ENCODE measurements at places on chromosomes 7 and 10.

DNA sequence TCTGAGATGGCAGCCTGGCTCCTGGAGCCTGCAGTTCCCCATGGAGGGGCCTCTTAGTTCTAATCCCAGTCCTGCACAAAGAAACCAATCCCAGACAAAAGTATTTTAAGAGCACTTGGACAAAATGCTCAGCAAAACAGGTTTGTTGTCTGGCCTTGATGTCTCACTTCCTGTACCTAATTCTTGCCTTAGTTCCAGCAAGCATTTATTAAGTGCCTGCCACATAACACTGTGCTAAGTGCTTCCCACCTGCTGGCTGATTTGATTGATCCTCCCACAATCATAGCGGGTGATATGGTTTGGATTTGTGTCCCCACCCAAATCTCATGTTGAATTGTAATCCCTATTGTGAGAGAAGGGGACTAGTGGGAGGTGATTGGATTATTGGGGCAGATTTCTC lies 65.7 kb upstream of the HABP2 start:
- DNase-seq = no peak

DNA sequence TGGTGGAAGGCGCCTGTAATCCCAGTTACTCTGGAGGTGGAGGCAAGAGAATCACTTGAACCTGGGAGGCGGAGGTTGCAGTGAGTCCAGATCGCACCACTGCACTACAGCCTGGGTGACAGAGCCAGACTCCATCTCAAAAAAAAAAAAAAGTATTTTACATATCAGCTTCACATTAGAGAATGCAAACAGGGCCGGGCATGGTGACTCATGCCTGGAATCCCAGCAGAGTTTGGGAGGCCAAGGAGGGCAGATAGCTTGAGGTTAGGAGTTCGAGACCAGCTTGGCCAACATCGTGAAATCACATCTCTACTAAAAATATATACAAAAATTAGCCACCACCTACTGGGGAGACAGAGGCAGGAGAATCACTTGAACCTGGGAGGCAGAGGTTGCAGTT lies 31.6 kb downstream of the USP54 start:
- DNase-seq = no peak

DNA sequence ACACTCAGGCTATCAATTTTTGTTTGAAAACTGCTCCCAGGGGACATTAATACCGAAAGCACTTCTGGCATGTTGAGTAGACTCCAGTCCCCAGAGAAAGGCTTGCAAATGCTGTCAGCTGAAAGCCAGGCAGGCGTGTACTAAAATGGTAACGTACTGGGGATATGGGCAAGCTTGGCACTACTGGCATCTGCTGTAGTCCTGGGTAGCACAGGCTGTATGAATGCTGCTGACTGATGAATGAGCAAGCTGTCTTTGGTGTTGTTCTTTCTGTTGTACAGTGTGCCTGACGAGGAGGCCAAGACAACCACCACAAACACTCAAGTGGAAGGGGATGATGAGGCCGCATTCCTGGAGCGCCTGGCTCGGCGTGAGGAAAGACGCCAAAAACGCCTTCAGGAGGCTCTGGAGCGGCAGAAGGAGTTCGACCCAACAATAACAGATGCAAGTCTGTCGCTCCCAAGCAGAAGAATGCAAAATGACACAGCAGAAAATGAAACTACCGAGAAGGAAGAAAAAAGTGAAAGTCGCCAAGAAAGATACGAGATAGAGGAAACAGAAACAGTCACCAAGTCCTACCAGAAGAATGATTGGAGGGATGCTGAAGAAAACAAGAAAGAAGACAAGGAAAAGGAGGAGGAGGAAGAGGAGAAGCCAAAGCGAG lies 53.5 kb upstream of the AGBL3 start:
- DNase-seq = no peak

- DNase-seq = no peak
Measured at GRCh38 chr10:21860718-21861117, 142.8 kb downstream of the DNAJC1 start.

- DNase-seq = no peak
Measured at GRCh38 chr7:64879800-64880199, 23.3 kb upstream of the ZNF273 start.

GRCh38 chr7:39271402-39271801 lies 293.7 kb downstream of the POU6F2 start:
- no peak for DNase-seq

- no peak for DNase-seq
Measured at GRCh38 chr10:13272164-13272571, 27.7 kb downstream of the PHYH start.

DNA sequence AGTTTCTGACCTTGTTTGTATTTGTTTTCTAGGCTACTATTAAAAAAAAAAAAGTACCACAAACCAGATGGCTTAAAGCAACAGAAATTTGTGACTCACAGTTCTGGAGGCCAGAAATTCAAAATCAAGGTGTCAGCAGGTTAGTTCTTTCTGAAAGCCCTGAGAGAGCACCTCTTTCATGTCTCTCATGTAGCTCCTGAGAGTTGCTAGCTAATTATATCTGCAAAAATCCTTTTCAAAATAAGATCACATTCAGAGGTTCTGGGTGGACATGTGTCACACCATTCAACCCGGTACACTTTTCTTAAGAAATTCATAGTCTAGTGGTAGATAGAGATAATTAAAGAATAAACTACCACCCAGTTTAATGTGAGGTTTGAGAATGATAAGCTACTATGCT lies 888.6 kb downstream of the GRID1 start:
- no peak for DNase-seq

- no peak for DNase-seq
Measured at GRCh38 chr7:442457-442856, 77.2 kb downstream of the PDGFA start.

GRCh38 chr10:98920807-98921206 lies 314.8 kb downstream of the HPSE2 start:
- no peak for DNase-seq

DNA sequence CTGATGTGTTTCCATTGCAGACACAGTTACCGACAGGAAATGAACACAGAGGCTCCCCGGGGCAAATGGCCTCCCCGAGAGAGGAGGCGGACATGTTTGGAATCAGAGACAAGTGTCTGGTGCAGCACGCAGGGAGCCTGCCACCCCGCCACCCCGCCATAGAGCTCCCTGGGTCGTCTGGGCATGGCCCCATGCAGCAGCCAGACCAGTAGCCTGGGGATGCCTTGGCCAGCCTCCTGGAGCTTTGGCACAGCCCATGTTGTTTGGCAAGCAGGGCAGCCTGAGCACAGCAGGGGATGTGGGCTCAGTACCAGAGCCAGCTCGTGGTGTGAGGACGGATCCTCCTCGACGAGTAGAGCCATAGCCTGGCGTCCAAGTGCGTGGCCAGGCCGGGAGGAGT lies 80.8 kb downstream of the NKX6-2 start:
- no peak for DNase-seq

DNA sequence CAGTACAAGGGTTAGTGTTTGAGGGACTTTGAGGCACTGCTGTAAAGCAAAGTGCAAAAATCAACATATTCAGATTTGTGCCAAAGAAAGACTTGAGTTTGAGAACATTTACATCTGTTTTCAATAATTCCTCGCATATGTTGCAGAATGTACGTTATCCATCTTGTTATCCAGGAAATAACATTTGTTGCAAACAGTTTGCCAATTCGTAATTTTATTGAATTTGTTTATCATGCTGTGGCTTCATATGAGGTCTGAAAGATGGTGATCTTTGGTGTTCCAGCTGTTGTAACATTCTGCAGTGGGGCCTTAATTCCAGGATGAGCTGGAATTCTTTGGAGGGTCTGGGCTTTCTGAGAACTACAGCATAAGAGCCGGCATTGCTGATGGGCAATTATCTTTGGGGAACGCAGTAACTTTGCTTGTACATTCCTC lies 396.2 kb downstream of the LRMDA start:
- DNase-seq = no peak

GRCh38 chr7:156993021-156993924 lies 17.2 kb downstream of the MNX1 start:
- no peak for DNase-seq

DNA sequence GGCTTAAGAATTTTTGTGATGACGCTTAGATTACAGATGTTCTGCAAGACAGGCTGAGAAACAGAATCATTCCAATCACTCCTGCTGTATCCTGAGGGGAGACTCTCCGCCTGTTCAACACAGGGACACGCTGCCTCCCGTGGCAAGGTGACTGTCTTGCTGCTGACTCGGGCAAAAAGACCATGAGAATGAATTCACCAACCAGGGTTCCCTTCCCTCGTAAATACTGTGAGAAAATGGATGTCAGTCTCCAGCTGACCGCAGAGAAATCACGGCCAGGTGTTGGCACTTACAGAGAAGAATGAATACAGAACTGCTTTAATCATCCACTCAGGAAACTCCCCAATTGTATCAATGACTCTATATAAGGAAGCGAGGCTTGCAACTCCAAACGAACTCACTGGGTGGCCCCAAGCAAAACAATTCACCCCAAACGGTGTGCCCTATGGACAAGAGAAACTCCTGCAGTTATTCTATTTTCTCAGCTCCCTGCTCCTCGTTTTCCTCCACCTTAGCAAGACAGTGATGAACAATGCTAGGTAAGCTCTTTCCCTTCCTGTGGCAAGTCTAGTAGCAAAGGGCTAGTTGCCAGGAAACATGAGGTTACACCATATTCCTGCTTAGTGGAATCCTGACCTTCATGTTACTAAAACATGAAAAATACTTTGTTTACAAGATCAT lies 22.8 kb downstream of the GNA12 start:
- DNase-seq = no peak

- no peak for DNase-seq
Measured at GRCh38 chr7:16422917-16423316, 1.6 kb upstream of the CRPPA start.

DNA sequence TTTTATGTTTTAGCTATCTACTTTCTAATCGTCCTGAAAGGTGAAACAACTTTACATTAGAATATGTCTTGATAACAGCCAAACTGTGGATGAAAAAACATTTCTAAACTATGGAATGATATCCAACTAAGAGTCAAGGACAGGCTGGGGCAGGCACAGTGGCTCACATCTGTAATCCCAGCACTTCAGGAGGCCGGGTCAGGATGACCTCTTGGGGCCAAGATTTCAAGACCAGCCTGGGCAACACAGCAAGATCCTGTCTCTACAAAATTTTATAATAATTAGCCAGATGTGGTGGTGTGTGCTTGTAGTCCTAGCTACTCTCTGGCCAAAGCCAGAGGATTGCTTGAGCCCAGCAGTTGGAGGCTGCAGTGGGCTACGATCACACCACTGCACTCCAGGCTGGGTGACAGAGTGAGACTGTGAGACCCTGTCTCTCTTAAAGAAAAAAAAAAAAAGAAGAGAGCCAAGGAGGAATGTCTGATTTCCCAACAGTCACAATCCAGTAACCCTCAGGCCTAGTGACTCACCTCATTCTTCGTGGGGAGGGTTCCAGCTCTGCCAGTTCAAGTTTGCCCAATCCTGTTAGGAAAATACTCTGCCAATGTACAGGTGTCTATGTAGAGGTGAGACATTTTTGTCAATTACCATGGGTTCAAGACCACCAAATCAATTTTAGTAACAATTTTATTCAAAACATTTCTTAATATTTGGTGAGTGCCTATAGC lies 14.6 kb upstream of the FZD1 start:
- no peak for DNase-seq

All from activated T-cell treated with anti-CD3 and anti-CD28 coated beads for 1 hour (primary cell).